ENCODE measurements at places on chromosomes 2 and 18.

DNA sequence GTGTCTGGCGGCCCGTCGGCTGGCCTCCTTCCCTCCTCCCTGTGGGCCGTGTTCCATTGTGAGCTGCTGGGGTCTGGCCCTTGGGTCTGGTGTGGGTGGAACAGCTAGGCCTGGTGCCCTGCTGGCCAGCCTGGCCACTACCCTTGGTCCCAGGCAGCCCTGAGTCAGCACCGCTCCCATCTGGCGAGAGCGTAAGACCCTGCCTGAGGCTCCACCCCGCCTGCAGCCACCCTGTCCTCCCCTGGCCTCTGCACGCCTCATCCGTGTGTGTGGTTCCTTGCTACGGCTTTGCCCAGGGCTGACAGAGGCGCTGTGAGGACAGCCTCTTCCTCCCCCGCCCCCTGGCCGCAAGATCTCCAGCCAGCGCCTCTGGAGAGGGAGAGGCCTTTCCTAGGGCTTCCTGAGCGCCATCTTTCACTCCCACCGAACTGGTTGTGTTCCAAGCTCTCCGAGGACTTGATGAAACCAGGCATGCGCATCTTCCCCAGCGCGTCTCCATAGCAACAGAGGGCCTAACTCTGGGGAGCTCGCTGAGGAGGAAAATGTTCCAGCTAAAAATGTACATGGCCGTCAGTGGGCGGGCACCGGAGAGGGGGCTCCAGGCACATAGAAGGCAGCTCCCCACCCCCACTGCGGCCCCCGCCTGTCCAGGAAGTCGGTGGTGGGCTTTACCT is 83.0 kb downstream of the STPG4 start:
- DNase-seq = no peak

DNA sequence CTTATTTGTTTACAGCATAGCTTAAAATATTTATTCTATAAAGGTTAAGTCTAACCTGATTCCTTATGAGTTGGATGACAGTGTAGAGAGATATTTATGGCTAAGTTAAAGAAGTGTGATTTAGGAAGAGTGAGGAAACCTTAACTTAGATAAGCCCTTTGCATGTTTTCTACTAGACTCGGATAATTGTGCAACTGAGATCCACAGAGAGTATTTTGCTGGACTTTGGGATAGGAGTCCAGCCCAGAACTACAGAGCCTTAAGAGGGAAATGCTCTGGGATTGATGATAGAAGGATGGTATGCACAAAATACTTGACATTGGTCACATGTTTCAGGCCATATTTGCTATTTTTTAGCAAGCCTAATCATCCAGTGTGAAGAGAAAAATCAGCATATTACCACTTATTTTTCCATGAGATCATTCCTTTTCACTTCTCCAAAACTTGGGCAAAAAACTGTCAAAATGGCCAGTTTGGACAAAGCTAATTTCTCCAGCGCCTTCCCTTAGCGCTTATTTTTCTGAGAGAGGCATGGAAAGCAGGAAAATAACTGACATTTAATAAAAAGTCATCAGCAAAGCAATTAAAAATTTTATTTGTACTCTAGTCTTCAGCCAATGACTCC is 3.1 kb downstream of the CD28 start:
- DNase-seq = no peak

- no peak for DNase-seq
Measured at GRCh38 chr2:68387408-68388350, 22.6 kb downstream of the PLEK start.

- no peak for DNase-seq
Measured at GRCh38 chr2:217075268-217076057, 215.6 kb upstream of the TNP1 start.

DNA sequence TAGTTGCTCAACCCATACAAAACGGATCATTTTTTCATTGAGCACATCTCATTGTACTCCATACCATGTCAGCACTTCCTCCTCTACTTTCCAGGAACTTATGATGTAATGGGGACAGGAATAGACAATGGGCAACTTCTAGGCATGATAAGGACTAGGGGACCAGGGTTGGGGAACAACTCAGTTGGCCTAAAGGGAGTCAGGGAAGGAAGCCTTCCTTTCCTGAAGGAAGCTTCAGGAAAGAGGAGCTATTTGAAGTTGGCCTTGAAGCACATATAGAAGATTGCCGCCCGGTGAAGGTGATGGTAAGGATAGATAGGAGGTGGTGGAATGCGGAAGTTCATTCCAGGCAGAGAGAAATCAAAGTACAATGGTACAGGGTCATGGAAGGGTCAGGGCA is 283.9 kb downstream of the SLC8A1 start:
- no peak for DNase-seq

DNA sequence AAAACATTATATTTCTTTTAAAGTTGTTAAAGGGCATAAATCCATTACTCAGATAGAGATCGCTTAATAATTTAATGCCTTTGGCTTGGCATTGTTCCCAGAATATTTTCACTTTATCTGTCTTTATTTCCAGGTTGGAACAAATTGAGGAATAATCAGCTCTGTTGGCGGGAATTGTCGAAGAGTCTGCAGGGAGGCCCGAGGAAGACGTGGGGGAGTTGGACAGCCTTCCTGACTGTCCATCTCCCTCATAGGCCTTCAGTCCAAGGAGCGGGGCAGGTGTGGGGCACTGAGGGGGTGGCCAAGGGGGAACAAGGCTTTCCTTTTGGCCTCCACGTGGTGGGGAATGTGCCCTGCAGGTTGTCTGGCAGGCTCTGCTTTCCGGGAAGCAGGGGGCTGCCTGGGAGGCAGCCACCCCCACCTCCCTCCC is 179.6 kb downstream of the ZBTB7C start:
- DNase-seq = no peak

- DNase-seq = no peak
Measured at GRCh38 chr18:49167084-49167483, 216.3 kb upstream of the SMAD7 start.

DNA sequence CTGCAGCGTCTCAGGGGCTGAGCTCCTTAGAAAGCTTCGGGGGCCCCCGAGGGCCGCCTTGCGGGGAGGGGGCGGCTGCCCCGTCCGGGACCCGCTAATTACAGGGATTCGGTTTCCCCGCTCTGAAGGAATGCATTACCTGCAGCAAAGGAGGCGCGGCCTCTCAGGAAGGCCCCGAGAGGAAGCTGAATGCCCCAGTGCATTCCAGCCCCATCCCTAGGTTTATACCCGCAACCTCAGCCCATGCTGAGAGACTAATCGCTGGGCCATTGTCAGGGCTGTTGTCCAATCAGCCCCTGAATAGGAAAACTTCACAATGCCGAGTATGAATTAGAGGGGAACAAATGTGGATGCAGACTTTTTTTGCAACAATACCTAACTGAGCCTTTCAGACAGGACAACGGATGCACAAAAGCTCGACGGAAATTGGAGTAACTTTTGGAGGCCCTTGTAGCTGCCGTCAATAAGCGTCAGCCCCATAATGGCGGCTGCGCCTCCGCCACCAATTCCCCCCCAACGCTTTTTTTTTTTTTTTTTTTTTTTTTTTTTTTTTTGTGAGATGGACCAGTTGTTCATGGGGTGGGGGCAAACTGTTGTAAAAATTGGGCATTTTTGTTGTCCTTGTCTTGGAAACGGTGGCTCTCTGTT is 138.6 kb upstream of the SIX3 start:
- no peak for DNase-seq

DNA sequence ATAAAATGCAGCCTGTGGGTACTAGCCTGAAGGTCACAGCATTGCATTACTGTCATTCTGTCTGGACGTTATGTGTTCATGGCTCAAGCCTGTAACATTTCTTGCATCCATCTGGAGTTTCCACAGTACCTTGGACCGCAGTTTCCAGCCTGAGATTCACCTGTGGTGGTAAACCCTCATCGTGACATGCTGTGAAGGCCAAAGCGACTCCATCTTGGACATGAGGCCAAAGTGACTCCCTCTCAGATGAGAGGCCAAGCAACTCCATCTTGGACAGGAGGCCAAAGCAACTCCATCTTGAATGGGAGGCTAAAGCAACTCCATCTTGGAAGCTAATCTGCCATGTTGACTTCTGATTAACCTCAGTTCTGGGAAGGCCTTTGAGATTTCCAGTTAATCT is 257.7 kb upstream of the MYT1L start:
- no peak for DNase-seq

DNA sequence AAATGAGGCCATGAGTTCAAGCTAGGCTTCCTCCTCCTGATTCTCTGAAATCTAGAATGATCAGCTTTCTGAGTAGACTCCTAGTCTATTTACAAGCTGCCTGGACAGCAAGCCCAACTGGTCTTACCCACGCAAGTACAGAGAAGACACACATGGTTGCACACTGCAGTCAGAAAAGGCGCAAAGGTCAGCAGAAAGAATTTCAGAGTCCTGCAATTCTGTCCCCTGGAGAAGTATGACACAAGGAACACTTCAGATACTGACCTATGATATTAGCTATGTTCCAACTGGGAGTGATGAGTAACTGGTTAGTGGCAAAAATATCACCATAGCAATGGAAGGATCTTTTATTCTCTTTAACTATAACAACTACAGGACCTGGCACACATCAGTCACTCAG is 336.1 kb upstream of the PKDCC start:
- DNase-seq = no peak

- DNase-seq = no peak
Measured at GRCh38 chr2:161190050-161190449, 29.8 kb downstream of the TANK start.

- DNase-seq = no peak
Measured at GRCh38 chr2:118978064-118978463, 36.1 kb downstream of the MARCO start.

DNA sequence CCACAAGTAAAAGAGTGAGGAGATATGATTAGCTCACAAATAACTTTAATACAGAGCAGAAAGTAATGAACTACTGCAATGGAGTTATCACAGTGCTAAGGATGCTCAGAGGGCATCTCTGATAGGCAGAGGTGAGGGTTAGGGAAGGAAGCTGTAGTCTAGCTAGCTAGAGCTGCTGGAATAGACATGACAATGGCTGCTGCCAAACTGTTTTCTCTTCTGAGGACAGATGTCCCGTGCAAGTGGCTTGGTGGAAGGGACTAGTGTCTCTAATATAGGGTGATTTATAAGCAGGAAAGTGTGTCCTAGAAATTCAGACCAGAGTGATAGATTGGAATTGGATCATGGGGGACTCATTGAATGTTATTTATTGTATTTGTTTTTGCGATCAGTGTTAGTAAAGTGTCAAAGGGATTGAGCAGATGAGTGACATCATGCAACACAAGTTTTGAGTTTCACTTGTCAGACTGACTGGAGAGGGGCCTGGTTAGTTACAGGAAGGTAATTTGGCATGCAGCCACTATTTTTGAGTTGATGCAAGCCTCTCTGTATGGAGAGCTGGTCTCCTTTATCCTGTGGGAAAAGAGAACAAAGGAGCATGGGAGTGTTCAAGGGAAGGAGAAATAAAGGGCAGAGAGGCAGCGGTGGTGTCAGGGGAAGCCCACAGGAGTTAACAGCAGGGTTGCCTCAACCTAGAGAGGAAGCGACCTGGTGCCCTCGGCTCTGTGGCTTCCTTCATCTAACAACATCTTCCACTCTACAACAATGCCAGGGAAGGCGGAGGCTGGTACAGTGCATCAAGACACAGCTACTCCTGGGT is 1.9 kb downstream of the CTLA4 start:
- DNase-seq = no peak

- no peak for DNase-seq
Measured at GRCh38 chr2:29723255-29724001, 198.0 kb downstream of the ALK start.

- no peak for DNase-seq
Measured at GRCh38 chr2:33891616-33892015, 292.5 kb upstream of the FAM98A start.
